ENCODE measurements at places on chromosomes 12 and 14.

GRCh38 chr12:100572184-100572583, 1.3 kb upstream of the GAS2L3 start:
- no peak for DNase-seq

DNA sequence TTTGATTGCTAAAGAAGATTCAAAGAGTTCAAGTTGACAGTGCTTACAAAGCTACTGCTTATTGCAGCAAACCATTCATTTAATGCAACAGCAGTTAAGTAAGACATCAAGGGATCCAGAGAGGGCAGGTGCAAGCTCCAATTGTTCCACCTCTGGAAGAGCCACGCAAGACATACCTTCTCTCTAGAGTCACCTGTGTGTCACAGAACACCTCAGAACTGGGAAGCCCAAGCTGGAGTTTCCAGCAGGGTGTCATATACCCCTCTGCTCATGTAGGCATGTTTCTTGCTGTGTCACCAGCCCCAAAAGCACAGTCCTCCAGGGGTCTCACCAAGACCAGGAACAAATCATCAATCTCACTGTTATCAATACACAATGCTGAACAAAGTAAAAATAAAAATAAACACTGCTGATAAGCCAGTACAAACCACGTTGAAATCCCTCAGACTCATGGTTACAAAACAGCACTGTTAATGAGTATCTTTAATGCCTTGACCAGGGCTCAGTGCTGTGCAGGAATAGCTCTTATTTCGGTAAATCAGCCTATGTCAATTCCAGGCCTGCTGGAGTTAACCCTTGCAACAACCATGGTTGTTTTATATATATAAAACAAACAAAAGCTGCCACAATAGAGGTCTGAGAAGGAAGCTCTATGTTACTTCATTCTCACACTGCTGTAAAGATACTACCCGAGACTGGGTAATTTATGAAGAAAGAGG, 37.4 kb upstream of the BATF start:
- no peak for DNase-seq

- no peak for DNase-seq
These were observed 90.9 kb downstream of the GPR65 start for GRCh38 chr14:88095791-88096190.

DNA sequence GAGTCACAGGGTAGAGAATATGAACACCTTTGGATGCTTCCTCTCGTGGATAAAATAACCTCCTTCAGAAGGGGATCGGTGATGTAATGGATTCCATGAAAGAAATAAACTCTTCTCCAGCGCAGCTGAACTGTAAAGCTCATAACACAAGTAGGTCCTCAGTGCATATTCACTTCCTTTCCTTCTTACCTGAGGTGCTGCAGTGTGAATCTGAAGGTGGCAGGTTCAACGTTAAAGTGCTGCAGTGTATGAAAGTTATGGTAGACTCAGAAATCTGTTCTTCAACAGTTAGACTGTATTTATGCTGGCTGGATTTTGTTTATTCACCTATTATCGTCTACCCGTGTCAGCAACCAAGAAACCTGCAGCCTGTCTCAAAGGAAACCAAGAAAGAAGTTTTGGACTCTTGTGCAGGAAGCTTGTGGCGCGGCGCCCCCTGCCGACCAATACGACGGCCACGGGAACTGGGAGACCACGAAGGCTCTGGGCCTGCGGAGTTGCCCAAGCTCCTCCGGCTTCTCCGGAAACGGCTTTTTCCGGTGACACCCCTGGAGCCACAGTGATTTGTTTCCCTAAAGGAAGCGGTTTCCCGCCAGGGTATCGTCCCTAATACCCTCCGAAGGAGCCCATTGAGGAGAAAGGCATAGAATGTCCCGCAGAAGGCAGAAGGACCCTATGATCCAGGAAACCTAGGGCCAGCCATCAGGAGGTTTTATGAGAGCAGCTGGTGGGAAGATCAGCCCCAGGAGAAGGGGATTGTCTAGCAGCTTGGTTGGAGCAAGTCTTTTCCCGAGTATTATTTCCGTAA, 17.6 kb upstream of the RNASE3 start:
- peak; percentile 80 for DNase-seq

- no peak for DNase-seq
These were observed 302.5 kb downstream of the DPF3 start for GRCh38 chr14:72591391-72591790.

DNA sequence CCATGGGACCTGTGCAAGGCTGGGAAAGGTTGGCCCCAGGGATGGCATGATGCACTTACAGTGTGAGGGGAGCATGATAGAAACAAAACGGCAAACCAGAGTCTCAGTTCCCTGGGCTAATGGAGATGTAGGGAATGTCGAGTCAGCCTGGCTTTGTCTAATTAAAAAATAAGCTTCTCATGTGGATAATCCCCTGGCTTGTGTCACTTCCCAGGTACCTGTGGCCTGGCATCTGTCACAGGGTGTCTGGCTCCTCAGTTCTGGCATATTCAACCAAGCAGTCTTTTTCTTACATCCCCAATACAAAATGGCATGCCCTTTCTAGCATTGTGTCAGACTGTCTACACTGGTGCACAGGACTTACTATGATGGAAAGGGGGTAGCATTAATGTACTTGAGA, 261.4 kb downstream of the GRIN2B start:
- DNase-seq: no peak

All from activated T-cell treated with anti-CD3 and anti-CD28 coated beads for 48 hours (primary cell).